ENCODE measurements at places on chromosomes 5 and 9.

GRCh38 chr5:93902288-93902687 is 160.9 kb upstream of the POU5F2 start:
- DNase-seq: no peak

DNA sequence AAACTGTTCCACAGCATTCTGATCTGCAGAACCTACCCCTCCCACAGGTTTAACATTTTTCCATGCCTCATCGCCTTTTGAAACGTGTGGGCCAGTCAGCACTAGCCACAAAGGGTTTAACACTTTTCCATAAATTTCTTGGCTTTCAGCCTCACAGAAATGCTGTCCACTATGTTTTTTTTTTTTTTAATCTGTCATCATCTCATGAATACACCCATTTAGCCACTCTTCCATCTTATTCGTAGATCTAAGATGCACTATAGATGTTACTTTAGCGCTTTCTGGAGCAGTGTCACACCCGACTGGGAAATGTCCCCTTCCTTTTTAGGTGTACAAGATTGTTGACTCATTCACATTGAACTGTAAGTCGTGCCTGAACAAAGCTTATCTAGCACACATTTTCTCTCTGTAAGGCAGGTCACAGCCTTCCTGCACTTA is 62.3 kb downstream of the GCNT1 start:
- no peak for DNase-seq

DNA sequence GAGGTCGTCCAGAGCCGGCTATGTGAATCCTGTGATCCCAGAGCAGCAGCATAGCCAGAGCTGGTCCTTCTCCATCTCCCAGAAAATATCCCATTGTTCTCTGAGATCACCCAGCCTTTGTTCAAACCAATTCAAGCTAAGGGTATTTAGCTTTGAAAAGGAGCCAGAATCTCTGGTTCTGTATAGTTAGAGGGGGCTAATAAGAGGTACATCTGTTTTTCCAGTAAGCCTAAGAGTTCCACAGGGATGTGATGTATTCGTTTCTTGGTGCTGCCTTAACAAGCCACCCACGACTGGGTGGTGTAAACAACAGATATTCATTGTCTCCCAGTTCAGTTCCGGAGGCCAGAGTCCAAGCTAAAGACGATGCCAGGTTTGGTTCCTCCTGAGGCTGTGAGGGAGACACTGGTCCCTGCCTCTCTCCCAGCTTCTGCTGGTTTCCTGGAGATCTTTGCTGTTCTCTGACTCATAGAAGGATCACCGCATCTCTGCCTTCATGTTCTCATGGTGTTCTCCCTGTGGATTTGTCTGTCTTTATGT is 344.8 kb downstream of the MTRR start:
- no peak for DNase-seq

- DNase-seq: peak; percentile 80
Observed at GRCh38 chr9:34546834-34547827, 24.3 kb upstream of the ENHO start.

- DNase-seq: peak; percentile 83
Observed at GRCh38 chr5:150410524-150411244, 2.0 kb downstream of the CD74 start.

- DNase-seq: no peak
Observed at GRCh38 chr9:13487936-13488335, 208.4 kb upstream of the MPDZ start.

DNA sequence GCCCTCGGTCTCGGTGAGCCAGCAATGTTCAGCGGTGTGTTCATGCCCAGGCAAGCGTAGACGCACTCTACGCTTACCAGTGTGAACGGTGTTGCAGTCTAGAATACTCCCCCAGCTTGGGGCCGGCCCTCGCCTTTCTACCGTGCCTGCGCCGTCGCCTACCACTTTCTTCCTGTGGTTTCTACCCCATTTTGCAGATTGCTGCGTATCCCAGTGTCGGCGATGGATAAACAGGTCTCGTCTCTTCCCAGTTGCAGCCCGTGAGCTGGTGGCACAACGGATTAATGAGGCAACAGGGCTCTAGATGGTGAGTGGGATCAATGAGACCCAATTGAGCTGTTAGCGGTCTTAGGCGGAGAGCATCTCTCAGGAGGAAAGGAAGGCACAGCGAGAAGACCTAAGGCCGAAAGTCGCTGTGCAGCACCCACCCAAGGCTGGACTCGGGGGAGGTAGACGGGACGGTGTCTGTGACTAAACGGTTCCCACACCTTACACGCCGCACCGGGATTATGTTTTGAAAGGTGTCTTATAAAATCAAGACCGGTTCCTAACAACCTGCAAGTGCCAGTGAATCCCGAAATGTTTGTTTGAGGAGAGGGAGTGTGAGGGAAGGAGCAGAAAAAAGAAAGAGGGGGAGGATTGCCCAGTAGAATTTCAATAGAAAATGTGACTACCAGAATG is 5.8 kb downstream of the OTP start:
- no peak for DNase-seq

DNA sequence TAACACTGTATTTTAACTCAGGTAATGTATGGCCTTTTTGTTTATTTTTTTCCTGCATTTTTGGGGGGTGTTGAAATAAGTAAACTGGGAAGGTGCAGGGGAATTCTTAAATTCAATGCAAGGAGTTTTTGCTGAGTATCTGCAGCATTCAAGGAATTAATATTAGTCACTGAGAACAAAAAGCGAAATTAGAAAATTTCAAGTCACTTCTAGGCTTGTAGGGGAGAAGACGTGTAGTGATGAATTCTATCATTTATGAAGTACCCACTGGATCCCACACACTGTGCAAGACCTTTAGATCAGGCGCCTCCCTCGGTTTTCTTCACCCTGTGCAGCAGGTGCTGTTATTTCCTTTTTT is 1.2 kb downstream of the EHMT1 start:
- no peak for DNase-seq

GRCh38 chr5:150317048-150318003 is 14.6 kb upstream of the ARSI start:
- peak; percentile 34 for DNase-seq

GRCh38 chr5:16238018-16238417 is 58.4 kb upstream of the MARCHF11 start:
- no peak for DNase-seq

GRCh38 chr5:77104813-77105212 is 17.7 kb upstream of the ZBED3 start:
- no peak for DNase-seq

- DNase-seq: no peak
Observed at GRCh38 chr5:52498607-52499006, 289.1 kb upstream of the ITGA1 start.

DNA sequence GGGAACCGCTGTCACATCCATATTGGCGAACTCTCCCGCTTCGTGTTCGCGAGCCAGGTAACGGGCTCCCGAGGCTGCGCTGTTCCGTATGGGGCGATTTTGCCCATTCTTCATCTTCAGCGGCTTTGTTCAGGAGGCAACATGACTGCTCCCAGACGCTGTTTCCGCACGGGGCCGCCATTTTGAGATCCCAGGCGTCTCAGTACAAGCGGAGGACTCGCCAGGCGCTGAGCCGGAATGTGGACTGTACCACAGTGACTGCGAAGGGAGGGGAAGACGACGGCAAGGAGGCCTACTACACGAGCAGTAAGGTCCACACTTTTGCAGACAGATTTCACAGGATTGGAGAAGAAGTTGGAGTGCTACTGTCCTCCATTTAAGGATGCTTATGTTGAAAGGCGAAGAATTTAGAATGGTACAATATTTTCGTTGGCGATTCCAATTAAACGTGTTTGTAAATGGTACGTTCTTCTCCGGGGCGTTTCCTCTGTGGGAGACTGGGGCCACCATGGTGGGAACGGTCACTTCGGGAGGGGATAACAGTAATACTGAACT is 41.6 kb upstream of the ZNF300 start:
- DNase-seq: peak; percentile 93

DNA sequence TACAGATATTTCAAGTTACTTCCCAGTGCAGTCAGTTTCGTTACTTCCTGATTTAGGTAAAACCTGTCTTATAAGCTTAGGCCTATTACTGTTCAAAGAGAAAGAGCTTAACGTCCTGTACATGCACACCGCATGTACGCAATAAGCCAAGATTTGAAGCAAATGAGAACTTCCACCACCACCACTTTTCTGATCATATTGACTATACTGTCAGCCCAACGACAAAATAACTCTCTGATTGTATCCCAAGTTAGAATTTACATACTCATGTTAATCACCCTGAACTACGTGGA is 5.1 kb downstream of the NFIB start:
- DNase-seq: no peak

DNA sequence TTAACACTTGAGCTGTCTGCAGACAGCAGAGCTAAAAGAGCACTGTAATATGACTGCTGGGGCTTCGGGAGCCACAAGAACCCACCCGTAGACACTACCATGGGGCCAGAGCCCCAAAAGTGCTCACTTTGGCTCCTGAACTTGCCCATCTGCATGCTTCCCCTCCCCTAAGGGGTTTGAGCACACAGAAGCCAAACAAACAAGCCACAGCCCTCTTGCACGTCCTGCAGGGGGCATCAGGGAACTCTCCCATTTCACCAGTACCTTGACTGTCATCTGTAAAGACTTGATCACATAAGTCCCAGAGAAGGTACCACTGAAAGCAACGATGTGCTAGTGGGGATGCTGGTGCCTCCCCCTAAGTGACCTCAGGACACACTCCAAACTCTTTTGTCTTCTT is 681.8 kb downstream of the SEMA5A start:
- no peak for DNase-seq

- DNase-seq: no peak
Observed at GRCh38 chr9:35753466-35753865, 610 bp downstream of the MSMP start.

DNA sequence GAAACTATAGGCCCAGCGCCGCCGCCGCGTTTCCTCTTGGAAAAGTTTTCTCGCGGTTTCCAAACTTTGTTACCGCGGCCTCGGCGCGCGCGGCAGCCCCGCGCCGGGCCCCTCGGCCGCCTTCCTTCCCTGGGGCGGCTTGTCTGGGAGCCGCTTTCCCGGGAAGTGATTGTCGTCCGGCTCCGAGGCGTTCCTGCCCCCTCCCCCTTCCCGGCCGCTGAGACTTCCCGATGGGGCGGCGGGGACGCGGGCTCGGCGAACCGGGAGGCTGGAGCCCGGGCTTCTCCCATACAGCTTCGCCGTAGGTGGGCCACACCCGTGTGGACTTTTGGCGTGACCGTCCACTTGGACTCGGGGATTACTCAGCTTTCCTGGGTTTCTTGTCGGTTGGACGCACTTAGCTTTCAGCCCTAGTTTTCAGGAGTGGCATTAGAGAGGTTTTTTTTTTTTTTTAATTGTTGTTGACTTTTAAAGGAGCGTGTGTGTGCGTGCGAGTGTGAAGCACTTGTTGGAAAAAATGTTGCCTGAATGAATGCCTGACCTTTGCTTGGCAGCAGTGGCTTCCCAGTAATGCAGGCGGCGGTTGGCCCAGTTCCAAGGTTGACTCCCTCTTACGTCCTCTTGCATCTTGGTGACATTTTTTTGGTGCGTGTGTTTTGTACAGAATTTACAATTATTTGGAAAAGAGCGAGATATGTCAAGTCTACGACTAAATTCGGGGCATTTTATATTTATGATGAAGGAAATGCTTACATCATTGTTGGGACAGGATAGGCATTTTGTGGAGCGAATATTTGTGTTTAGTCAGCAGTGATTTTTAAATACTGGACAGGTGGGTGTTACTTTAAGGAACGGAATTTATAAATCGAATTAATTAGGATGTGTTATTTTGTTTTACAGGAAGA is 821 bp downstream of the CTNNA1 start:
- peak; percentile 94 for DNase-seq

- DNase-seq: no peak
Observed at GRCh38 chr5:57117596-57117995, 56.3 kb upstream of the GPBP1 start.

DNA sequence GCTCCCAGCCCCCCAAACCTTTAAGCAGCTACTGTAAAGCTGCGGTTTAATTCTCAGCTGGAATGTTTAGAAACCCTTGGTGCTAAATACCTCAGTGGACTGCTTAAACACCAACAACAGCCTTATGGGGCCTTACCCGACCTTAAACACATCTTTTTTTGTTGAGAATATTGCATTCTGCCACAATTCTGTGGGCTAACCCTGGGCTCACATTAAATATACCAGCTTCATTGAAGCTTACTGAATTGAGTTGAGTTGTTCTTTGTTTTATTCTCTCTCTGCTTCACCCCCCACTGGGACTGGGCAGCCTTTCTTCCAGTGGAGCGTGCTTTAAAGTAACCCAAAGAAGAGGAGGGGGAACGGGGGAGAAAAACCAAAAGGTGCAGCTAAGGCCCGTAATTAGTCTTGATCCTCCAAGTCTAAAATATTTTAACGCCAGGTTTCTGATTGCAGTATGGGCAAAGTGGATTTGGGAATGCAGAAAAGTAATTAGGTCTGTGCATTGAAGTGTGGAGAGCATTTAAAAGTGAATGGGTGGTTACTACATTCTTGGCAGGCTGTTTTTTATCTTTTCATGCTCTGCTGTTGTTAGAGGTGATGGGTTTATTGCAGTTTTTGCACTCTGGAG is 281.2 kb downstream of the NR2F1-AS1 start:
- no peak for DNase-seq

- no peak for DNase-seq
Observed at GRCh38 chr9:69425136-69425801, 100.3 kb downstream of the ENTREP1 start.

- DNase-seq: no peak
Observed at GRCh38 chr5:158644301-158644700, 455.4 kb downstream of the EBF1 start.

DNA sequence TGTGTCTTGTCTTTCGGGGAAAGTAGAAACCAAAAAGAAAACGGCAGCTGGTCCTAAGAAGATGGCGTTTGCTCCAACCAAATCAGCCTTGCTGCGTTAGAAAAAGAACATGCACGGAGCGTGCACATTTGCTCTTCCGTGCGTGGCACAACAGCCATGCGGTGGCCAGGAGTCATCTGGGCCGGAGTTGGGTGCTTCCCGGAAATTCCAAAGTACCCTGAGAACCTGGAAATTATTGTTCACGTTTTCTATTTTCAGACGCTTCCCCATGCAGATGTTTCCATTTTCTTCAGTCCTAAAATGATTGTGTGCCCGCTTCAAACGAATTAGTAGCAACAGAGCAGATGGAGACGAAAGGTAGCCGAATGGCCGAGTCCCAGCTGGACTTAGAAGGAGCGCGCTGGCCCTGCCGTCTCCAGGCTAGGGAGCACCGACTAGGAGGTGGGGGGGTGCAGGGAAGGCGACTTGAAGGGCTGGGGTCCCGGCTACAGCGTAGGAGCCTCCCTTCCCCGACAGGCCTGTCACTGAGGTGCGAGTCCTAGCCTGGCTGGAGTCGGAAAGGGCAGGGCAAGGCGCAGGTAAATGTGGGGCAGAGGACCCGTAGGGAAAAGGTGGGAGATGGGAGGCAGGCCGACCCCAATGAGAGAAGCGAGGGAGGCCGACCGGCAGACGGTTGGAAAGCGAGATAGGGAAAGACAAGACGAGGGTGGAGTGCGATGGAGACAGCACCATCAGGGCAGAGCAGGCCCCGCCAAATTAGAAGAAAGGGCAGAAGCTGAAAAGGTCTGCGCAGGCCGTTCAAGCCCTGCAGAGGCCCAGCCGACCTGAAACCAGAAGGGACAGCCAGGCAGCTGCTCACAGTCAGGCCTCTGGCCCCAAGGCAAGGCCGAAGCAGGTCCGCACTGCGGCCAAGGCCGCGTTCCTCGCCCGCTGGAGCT is 1.4 kb downstream of the BARX1 start:
- no peak for DNase-seq
